ENCODE measurements at places on chromosomes 6 and 20.

GRCh38 chr6:122669868-122670267 lies 59.7 kb downstream of the PKIB start:
- DNase-seq = no peak

GRCh38 chr20:33664085-33664761 lies 2.1 kb downstream of the C20orf144 start:
- DNase-seq = no peak

- DNase-seq = no peak
These were observed 45.5 kb downstream of the PTPN1 start for GRCh38 chr20:50555662-50556061.

DNA sequence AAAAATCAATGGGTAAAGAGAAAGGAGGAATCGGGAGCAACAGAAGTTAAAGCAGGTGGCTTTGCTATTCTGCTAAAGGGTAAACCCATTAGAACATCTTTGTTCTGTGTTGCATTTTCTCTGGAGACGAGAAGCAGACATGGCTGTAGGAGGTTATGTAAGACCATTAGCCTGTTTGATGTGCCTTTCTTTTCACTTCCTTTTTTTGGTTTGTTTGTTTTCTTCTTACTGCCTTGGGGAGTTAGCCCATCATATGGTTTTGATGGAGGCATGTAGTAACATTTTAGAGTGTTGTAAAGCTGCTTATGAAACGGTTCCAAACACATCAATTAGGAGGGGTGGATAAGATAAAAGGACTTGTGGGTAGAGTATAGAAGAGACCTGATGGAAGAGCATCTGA lies 131.0 kb downstream of the DOK5 start:
- DNase-seq = no peak

DNA sequence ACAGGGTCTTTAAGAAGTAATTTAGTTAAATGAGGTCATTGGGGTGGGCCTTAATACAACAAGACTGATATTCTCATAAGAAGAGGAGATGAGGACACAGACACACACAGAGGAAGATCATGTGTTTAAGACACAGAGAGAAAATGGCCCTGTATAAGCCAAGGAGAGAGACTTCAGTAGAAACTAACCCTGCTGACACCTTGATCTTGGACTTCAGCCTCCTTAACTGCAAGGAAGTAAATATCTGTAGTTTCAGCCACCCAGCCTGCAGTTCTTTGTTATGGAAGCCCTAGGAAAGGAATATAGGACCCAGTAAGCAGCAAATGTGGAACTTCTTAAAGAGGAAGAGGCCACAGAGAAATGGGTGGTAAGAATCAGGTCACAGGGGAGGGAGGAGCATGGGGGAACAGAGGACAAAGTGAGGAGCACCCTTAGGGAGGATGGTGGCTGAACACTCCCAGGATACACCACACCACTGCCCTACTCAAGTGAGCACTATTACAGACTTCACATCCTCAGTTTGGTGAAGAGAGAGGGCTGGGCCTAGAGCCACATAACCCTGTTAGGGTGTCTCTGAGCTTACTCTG lies 762 bp downstream of the SIRPB1 start:
- DNase-seq = no peak

GRCh38 chr6:127566651-127567050 lies 10.3 kb upstream of the C6orf58 start:
- DNase-seq = no peak

- no peak for DNase-seq
These were observed 21.4 kb downstream of the ZFAND3 start for GRCh38 chr6:37840940-37841300.

DNA sequence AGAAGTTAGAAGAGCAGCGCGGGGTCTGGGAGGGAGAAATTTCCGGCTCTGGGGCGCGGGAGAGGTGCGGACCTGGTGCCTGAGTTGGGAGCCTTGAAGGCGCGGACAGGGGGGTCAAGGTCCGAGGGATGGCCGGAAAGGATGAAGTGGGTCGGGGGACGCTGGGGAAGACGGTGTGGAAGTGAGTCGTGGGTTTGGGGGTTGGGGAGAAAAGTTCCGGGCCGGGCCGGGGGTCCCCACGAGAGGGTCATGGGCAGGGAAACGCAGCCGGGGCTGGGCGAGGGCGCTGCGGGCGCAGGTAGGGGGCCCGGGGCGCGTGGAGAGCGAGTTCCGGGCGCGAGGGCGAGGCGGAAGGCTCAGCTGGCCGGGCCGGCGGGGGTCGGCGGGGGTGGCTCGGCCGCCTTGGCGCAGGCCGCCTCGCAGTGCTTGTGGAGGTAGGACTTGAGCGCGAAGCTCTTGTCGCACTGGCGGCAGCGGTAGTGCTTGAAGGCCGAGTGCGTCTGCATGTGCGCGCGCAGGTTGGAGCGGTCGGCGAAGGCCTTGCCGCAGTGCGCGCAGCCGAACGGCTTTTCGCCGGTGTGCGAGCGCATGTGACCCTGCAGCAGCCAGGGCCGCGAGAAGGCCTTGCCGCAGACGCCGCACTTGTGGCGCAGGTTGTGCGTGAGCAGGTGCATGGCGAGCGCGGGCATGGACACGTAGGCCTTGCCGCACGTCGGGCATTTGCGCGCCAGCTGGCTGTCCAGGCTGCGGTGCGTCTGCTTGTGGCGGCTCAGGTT lies 10.5 kb upstream of the SRXN1 start:
- DNase-seq = no peak

DNA sequence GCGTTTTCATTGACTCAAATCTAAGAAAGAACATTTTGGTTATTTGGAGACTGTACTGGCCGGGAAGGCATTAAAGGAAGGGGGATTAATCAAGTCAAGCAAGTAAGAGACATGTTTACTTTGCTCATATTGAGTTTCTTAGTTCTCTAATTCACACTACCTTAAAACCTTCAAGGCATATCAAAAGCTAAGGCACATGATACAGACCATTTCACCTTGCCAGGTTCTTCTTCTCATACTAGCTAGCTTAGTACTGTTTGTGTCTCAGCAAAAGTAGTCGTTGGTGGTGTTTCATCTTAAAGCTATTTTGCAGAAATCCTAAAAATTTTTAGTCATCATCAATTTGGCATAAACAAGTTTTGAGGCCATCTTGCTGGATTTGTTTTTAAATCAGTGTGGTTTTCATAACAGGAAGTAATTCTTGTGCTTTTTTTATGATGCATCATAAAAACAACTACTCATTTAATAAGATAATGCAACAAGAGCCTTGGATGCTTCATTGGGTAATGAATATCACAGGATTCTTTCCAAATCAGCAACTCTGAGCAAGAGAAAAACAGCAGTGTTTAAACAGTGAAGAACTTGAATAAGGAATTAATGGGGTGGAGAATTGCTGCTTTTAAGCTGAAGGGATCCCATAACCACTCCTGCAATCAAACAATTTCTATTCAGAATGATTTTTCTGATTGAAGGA lies 425.3 kb downstream of the EPM2A start:
- peak; percentile 24 for DNase-seq

- DNase-seq = no peak
These were observed 119.0 kb upstream of the LRFN2 start for GRCh38 chr6:40706178-40706577.

GRCh38 chr20:25293507-25293906 lies 45.6 kb downstream of the PYGB start:
- no peak for DNase-seq

DNA sequence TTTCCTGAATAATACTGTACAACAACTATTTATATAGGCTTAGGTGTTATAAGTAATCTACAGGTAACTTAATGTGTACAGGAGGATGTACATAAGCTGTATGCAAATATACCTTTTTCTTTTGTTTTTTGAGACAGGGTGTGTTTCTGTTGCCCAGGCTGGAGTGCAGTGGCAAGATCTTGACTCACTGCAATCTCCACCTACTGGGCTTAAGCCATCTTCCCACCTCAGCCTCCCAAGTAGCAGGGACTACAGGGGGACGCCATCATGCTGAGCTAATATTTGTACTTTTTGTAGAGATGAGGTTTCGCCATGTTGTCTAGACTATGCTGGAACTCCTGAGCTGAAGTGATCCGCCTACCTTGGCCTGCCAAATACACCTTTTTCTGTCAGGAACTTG lies 191.7 kb upstream of the ZNF217 start:
- DNase-seq = no peak

GRCh38 chr20:63394069-63394919 lies 33.1 kb upstream of the CHRNA4 start:
- DNase-seq = no peak
